Putamen (tissue), 1 donor: ENCODE measurements at places on chromosomes 3 and 15.

GRCh38 chr15:73747847-73748590 lies 5.1 kb downstream of the INSYN1 start:
- DNase-seq, result no peak

- DNase-seq, result no peak
These were observed 271.7 kb downstream of the RPLP1 start for GRCh38 chr15:69724333-69724732.

DNA sequence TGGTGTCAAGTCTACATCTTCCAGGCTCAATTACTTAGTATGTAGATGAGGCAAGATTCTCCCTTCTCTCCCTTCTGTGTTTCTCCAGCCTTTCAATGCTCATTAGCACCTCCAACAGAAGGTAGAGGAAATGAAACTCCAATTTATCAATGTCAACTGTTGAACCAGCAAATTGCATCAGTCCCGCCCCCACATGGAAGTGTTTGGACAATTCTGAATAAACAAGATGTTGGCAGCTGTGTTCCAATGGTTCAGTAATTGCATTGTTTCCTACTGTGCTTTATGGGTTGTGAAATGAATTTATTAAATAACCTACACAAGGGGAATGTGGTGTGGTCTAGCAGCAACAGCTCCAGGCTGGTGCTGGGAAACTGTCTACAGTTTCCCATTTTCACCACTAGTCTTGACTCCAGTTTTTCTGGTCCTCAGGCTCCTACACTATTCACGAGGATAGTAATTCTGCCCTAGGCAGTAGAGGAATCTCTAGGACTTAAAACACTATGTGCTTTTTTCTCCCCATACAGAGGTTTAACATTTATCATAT lies 91.9 kb downstream of the MB21D2 start:
- DNase-seq, result no peak

- peak; percentile 44 for DNase-seq
These were observed 340.1 kb downstream of the NAALADL2 start for GRCh38 chr3:175198991-175199783.

DNA sequence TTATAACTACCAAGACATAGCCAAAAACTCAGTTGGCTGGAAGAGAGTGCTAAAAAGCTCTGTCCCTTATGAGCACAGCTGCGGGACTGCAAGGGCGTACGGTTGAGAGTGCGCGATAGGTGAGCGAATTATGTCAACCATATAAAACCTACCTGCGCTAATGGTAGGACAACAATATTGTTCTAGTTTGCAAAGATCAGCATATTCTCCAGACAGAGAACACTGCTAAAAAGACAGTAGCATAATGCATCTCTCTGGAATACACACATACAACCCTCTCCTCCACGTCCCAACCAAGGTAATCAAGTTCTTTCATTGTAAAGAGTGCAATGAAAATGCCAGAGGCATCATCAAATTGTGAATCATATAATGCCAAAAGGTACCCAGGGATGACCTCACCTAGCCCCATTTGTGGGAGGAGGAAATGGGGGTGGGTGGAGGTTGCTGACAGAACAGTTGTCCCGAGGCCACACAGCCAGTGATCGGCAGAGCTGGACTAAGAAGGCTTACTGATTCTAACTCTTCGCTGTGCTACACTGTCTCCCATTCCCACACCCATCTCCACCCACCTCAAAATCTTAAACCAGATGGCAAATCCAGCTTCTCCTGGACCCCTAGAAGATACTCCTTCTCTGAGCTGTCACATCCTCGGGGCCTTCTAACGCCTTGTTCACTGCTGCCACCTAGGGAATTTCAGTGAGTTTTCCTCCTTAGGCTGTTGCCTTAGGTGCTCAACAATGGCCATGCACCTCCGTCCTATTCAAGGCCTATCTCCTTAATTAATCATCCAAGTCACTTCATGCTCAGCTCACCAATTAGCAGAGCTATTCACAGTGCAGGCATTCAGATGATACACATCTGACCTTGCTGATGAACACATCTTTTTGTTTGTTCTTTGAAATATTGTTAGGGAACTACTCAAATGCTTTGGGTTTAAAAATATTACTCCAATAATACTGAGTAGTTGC lies 60.7 kb downstream of the RPL22L1 start:
- DNase-seq, result peak; percentile 63

- no peak for DNase-seq
These were observed 13.0 kb upstream of the TSEN2 start for GRCh38 chr3:12471241-12471640.

DNA sequence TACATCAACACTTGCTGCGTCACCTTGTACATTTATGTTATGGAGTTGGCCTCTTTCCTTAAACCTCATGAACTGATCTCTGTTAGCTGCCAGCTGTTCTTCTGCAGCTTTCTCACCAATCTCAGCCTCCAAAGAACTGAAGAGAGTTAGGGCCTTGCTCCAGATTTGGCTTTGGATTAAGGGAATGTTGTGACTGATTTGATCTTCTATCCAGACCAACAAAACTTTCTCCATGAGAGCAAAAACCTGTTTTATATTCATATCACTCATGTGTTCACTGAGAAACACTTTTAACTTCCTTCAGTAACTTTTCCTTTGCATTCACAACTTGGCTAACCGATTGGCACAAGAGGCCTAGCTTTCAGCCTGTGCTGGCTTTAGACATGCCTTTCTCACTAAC lies 1156.0 kb upstream of the CADM2 start:
- no peak for DNase-seq

- no peak for DNase-seq
These were observed 180.2 kb downstream of the SLCO3A1 start for GRCh38 chr15:92033723-92034122.

GRCh38 chr15:71883447-71883846 lies 73.1 kb downstream of the NR2E3 start:
- no peak for DNase-seq

- no peak for DNase-seq
These were observed 671.3 kb downstream of the NSUN3 start for GRCh38 chr3:94734206-94734605.

GRCh38 chr15:81880314-81880713 lies 165.5 kb downstream of the MEX3B start:
- no peak for DNase-seq

- DNase-seq, result no peak
These were observed 42.1 kb downstream of the VGLL4 start for GRCh38 chr3:11601446-11602238.

DNA sequence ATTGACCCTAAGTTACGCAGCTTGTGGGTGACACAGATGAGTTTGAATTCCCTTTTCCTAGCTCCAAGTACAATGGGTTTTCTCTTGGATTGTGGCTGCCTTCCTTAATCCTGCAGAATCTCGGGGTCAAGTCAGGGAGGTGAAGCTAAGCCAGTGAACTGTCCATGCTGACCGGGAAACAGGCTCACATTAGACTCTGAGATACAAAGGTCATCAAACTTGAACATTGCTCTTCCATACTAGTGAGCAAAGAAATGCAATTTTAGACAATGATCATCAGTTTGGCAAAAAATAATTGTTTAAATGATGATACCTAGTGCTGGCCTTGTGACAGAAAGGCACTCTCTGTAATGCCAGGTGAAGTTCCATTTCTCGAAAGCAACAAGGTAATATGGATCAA lies 31.6 kb downstream of the SLC6A1 start:
- no peak for DNase-seq

DNA sequence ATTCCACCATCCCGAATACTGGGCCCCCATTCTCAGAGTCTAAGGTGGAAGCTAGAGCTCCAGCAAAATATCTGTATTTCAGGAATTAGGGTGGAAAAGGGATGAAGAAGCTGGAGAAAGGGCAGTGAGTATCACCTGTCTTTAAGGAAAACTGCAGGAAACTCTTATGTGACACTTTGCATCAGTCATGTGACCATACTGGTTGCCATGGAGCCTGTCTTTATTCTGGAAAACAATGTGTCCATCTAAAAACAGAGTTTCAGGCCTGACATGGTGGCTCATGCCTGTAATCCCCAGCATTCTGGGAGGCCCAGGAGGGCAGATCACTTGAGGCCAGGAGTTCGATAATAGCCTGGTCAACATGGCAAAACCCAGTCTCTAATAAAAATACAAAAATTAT lies 52.9 kb upstream of the FSIP1 start:
- DNase-seq, result no peak

DNA sequence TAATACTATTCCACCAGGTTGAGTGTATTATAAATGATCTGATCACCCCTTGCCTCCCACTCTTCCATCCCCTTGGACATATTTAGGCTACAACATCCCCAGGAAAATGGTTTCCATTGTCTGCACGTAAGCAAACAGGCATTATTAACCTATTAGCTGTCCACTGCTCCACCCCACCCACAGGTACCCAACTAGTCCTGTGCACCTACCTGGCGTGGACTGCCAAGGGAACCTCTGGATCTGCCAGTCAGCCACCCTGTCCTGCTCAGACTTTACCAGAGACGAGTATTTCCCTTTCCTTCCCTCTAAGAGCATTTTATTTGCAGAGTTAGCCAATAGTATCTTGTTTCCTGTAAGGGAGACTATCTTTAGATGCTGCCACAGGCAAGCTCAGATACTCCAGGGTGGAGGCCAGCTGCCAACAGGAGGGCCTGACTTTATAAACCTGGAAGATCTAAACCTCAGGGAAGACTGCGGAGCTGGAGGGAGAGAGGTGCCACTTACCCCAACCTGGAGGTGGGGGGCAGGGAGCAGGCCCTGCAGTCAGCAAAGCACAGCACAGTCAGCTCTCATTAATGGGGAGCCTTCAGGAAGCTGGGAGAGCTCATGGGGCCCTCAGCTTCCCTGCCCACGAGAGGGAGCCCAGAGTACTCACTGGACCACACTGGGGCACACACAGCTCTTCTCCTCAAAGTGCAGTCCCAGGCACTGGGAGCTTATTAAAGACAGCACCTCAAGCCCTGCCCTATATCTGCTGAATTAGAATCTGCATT lies at the start of gene CX3CR1:
CX3CR1 (minus strand) TSS at position 292 of the 773 bp plus-strand sequence. CDS start 13,527 bp downstream, outside the sequence.
- no peak for DNase-seq

GRCh38 chr15:66089049-66089448 lies 164.5 kb downstream of the MEGF11 start:
- no peak for DNase-seq

DNA sequence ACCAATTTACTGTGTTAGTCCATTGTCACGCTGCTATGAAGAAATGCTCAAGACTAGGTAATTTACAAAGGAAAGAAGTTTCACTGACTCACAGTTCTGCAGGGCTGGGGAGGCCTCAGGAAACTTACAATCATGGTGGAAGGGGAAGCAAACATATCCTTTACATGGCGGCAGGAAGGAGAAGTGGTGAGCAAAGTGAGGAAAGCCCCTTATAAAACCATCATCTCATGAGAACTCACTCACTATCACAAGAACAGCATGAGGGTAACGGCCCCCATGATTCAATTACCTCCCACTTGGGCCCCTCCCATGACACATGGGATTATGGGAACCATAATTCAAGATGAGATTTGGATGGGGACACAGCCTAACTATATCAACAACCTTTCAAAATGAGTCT lies 20.2 kb downstream of the USF3 start:
- no peak for DNase-seq

- no peak for DNase-seq
These were observed 9.2 kb downstream of the LAMP3 start for GRCh38 chr3:183153210-183153950.

DNA sequence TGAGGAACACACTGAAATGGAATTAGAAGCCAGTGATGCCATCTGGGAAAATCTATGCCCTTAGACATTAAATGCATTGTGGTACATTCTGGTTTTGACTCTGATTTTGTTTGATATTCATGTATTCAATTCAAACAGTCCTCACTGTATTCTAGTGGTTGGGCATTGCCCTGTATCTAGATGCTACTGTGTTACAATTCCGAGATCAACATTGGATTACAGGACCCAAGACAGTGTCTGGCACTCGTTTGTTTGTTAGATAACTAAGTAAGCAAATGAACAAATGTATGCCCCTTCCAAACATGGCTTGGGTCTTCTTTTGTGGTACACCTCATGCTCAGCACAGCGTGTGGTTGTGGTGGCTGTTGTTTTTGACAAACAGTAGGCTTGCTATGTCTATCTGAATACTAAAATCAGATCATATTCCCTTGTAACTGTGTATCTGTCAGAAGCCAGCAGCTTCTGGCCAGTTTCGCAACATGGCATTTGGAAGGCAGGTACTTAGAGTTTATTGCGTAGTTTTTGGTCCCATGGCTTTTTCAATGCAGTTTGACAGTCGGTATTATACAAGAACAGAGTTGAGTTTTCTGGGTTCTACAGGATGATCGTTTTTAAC lies 5.7 kb downstream of the FILIP1L start:
- no peak for DNase-seq

GRCh38 chr3:39250116-39250747 lies 29.6 kb downstream of the CX3CR1 start:
- peak; percentile 31 for DNase-seq

- no peak for DNase-seq
These were observed 14.6 kb downstream of the LSG1 start for GRCh38 chr3:194657439-194657838.

GRCh38 chr3:156908398-156908797 lies 82.2 kb downstream of the LEKR1 start:
- no peak for DNase-seq

DNA sequence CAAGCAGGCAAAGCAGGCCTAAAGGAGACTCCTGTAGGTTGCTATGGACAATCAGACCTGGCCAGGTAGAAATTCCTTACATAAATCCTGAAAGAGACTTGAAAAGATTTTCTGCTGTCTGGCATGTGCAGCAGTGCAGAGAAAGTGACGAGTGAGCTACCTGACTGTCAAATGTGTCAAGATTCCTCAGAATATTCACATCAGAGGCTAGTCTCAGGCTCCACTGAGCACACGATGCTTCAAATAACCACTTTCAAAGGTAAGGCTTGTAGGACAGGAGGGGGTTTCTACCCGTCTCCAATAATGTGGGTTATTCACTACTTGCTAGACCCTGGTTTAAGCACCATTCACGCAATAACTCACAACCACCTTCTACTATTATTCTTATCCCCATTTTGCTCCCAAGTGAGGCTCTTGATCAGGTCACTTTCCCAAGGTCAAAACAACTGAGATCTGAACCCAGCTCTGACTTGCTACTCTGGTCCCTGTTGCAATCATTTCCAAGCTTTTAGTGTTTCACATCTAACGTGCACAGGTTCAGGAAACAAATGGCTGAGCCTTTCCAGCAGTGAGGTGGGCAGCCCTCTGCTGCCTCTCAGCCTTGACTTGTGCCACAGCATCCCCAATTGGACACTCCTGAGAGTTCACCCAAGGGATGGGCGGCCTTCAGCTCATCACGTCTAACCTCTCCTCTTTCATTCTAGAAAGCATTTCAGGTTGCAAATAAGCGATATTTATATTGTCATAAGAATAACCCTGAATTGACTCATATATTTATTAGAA lies 329.9 kb upstream of the WNT5A start:
- no peak for DNase-seq

DNA sequence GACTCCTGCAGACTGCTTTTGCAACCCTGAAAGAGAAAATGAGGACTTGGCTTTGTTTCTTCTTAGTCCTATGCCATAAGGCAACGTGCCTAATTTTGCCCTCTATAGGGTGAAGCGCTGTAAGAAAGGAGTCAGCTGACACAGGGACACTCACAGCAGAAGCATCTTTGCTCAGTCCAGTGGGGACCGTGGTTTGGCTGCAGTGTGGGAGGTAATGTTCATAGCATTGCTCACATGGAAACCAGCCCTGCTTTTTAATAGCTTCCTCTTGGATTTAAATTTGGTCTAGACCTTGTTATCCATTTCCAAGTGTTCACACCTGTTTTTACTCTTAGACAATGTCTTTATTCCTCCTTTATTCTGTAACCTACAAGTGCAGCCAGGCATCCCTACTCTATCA lies 1032.1 kb downstream of the NTRK3 start:
- no peak for DNase-seq

GRCh38 chr3:126351086-126351770 lies 6.0 kb downstream of the KLF15 start:
- no peak for DNase-seq
